ENCODE measurements at places on chromosomes 11 and 22.

DNA sequence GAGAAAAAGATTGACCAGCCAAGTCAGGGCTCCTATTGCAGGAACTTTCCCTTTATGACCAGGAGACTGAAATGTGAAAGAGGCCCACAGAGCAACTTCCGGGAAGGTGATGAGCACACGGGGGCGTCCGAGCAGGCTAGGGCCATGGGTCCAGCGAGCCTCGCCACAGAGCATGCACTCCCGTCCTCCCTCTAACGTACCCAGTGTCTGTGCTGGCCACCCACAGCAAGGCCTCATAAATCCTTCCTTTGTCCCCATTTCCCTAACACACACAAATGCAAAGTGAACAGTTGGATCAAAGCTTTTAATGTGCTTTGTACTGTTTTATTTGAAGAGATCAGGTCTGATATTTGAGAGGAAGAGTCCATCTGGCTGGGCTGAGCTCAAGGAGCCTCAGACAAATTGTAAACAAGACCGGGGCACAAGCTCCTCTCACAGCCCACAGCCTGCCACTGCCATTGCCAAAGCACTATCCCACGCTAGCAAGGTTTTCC, 44.3 kb downstream of the BLID start:
- no peak for DNase-seq

- no peak for DNase-seq
These were observed 2.1 kb downstream of the SLC43A1 start for GRCh38 chr11:57513452-57513795.

- DNase-seq = no peak
These were observed 90.1 kb downstream of the TEAD1 start for GRCh38 chr11:12764187-12764914.

DNA sequence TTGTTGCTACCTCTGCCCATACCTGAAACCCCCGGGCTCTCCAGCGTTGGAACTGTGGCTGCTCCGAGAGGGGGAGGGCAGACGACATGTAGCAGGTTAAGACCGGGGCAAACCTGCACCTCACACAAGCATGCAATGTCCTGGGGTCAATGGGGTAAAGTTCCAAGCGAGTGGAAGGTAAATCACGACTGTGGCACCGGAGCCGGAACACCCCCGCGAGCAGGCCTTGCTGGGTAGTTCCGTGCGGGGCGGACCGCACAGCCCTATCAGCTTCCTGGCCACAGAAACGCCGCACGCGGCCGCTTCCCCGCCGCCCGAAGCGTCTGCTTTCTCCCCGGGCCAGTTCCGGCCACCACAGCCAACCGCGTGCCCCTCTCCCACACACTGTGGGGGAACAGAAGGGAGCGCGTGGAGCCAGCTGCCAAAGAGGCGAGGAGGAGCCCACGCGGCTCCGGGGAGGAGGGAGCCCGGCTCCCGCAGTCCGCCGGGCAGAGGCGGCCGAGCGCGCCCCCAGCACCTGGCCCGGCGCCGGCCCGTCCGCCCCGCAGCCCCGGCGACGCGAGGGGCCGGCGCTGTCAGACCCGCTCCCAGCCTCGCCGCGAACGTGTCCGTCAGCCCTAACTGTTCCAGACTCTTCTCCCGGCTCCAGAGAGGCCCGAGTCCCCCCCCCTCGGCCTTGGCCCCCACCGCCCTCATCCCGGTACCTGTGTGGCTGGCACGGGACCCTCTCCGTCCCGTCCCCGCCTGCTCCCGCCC, 1.6 kb downstream of the SPTBN2 start:
- DNase-seq = peak; percentile 17

DNA sequence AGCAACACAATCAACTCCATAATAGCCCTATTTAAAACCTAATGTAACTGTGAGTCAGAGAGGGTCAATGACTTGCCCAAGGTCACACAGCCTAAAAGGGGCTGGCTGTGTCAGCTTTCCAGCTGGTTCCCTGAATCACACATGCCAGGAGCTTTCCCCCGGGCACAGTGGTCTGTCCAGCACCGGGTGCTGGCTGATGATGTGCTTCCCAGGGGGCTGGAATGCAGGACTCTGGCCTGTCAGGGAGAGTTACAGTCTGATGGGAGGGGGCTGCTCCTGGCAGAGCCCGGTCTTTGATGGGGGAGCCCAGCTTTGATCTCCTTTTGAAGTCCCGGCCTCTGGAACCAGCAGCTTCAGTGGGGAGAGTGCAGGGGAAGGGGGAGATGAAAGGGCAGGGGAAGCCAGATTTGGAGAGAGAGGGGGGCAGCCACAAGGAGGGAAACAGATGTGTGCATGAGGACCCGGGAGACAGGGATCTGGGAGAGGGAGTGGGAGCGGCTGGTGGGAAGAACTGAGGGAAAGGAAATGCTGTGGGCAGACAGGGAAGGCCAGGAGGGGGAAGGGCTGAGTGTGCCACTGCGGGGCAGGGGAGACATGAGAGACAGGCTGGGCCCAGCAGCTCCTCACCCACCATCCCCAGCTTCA, 102.7 kb downstream of the NECTIN1 start:
- no peak for DNase-seq

DNA sequence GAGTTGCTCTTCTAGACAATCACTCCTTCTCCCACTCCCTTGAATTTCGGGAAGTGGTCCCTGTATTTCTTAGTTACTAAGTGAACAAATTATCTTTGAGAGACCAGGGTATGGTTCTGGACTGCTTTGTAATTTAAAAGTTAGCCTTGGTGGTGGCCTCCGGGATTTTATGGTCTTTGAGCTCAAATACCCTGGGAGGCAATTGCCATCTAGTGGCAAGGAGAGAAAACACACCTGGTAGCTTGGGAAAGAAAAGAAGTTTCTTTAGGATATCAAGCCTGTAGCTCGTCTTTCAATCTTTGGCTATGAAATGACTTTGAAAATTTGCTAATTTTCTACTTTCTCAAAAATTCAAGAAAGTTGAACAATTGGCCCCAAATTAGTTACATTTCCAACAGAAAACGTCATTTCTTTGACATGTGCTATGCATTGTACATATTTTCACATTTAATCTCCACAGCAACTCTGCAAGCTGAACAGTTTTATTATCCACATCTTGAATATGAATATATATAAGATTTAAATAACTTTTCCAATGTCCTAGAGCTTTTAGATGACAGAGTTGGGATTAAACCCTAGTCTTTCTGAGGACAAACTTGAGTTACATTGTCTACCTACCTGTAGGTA, 39.1 kb downstream of the MMP27 start:
- peak; percentile 56 for DNase-seq

DNA sequence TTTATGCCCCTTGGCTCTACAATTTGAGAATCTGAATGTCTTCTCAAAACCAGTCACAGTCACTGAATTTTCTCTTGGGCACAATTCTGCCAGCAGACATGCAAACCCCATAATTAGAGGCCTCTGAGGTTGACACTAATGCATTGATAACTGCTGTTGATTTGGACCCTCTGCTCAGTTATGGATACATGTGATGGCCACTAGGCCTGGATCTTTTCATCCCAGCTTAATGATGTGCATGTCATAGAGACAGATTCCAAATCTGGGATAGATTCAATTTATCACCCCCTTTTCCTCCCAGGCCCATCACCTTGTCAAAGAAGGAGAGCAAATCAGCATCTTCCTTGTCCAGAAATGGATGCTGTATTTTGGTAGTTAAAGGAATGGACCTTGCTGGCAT, 92.2 kb downstream of the C11orf91 start:
- DNase-seq = no peak

DNA sequence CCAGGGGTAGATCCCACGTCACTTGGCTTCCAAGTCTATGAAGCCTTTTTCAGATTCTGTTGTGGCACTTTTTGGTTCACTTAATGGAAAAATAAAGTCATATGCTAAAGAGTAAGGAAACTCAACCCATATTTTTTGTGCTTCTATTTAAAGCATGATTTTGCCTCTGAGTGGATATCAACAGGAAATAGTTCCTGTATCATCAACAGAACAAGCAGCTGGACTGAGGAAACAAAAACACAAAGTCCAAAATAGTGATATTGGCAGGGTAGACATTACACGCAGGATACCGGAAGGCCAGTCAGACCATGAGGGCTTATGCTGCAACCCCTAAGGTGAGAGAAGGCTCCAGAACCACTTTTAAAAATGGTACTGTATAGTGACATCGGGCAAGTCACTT, 248.3 kb upstream of the ANO5 start:
- no peak for DNase-seq

DNA sequence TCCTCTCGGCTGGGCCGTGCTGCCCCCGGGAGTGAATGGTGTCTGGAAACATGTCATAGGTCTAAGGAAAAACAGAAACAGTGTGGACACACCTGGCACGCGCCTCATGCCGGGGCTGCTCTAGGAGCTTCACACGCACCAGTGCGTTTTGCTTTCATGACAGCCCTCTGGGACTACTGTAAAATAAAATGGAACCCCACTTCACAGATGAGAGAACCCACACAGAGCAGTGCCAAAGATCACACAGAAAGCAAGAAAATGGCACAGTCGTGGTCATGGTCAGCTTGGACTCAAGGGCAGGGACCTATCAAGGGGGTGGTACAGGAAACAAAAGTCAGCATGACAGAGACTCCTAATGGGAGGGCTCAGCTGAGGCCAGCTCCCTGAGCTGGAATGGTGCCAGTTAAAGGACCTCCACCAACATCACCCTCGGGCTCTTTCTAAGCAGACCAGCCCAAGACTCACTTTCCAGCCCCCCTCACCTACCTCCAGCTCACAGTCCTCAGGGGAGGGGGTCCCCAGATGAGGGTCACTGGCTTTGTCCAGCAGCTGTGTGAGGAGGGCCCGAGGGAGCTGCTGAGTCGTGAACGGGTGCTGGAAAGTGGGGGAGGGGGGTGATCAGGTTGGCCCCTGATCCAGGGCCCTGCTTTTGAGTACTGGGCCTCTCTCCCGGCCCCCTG, 3.3 kb downstream of the MAP4K2 start:
- no peak for DNase-seq

DNA sequence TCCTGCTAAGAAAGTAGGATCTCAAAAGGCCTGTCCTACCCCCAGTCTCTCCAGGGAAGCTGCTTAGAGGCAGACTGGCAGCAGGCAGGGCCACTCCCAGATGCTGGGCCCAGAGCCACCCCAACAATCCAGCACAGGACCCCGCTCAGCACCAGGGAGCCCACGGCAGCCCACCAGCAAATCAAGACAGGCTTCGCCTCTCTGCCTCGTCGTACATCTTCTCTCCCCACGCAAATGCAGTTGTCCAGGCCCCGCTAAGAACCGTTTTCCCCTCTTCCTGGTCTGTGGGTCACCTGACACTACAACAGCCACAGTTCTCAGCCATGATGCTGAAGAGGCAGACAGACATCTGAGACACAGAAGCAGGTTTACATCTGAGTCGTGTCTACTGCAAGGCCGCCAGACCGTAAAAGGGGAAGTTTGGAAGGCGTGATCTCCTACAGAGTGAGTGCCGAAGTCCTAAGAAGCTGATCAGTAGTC, 51.1 kb downstream of the IGSF9B start:
- no peak for DNase-seq

DNA sequence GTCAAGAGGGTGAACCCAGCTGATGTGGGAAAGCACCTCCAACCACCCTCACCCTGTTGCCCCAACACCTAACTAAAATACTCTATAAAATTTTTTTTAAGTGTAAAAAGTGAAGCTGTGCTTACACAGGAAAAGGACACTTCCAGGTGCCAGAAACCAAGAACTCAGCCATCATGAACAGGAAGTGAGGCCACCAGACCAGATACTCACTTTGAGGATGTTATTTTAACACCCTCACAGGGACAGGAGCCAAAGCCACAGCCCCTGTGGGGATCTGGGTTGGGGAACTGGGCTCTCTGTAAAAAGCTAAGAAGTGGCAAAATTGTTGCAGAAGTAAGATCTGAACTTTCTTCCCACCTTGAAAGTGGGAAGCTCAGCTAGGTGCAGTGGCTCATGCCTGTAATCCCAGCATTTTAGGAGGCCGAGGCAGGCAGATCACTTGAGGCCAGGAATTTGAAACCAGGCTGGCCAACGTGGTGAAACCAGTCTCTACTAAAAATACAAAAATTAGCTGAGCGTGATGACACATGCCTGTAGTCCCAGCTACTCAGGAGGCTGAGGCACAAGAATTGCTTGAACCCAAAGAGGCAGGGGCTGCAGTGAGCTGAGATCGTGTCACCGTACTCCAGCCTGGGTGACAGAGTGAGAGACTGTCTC, 3.8 kb downstream of the RSPH14 start:
- peak; percentile 68 for DNase-seq

DNA sequence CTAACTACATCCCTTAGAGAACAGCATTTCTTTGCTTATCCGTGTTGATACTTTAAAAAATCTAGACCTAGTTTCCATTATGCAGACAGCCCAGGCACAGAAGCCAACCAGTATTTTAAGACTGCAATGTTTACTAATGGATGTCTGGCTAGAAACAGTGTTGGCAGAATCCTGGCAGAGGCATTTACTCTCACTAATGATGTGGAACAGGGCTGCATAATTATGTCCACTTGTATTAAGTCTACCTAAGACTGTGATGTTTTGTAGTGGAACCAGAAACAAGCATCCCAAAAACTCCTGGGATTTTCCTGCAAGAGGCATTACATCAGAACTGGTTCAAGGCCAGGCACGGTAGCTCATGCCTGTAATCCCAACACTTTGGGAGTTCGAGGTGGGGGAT, 50.2 kb upstream of the PICALM start:
- DNase-seq = no peak

DNA sequence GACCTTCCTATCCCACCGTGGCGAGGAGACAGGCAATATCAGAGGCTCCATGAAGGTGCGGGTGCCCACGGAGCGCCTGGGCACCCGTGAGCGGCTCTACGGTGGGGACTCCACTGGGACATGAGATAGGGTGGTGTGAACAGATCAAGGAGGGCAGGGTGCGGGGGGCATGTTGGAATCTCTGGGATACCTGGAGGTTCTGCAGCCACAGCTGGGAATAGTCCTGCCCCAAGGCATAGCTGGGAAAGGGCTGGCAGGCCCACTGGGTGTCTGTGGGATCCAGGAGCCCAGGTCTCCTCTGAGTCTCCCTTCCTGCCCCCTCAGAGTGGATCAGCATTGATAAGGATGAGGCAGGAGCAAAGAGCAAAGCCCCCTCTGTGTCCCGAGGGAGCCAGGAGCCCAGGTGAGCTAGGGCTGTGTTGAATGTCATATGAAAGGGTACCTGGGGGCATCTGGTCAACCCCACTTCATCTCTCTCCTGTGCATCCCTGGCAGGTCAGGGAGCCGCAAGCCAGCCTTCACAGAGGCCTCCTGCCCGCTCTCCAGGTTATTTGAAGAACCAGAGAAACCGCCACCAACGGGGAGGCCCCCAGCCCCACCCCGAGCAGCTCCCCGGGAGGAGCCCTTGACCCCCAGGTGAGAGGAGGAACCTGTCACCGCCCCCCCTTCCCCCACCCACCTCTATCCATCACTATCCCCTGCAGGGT, 8.5 kb downstream of the PHOX2A start:
- no peak for DNase-seq

- peak; percentile 50 for DNase-seq
These were observed 2.2 kb downstream of the RPL3 start for GRCh38 chr22:39317084-39317774.

- DNase-seq = peak; percentile 9
These were observed 1.2 kb downstream of the SVIP start for GRCh38 chr11:22828373-22828772.

- DNase-seq = no peak
These were observed 53.4 kb downstream of the P4HA3 start for GRCh38 chr11:74257959-74258553.

Data from activated CD4-positive, alpha-beta T cell treated with anti-CD3 and anti-CD28 coated beads, Interleukin-10, Interleukin-2, amounts not matched to agents 100 ng/mL and 50 ng/mL, durations not matched to agents 16 hours and 8 hours (primary cell).